ENCODE measurements at places on chromosomes 11 and 22. TPM values are rescaled to one million over a fixed set of nuclear protein-coding genes. Genes with fewer than 3 reads are reported as not detected.

Gene C22orf42
- not detected for total RNA-seq

Gene OR8D4
- not detected for total RNA-seq

Gene OR8G1
- total RNA-seq: not detected

Gene ABTB2
- total RNA-seq: 5.8 TPM

Gene KCNJ1
- total RNA-seq: not detected

Gene ATG16L2
- total RNA-seq: 8.8 TPM

Gene F2
- total RNA-seq: not detected
